ENCODE measurements at places on chromosomes 6 and 20. TPM values are rescaled to one million over a fixed set of nuclear protein-coding genes. Genes with fewer than 3 reads are reported as not detected.

DNA sequence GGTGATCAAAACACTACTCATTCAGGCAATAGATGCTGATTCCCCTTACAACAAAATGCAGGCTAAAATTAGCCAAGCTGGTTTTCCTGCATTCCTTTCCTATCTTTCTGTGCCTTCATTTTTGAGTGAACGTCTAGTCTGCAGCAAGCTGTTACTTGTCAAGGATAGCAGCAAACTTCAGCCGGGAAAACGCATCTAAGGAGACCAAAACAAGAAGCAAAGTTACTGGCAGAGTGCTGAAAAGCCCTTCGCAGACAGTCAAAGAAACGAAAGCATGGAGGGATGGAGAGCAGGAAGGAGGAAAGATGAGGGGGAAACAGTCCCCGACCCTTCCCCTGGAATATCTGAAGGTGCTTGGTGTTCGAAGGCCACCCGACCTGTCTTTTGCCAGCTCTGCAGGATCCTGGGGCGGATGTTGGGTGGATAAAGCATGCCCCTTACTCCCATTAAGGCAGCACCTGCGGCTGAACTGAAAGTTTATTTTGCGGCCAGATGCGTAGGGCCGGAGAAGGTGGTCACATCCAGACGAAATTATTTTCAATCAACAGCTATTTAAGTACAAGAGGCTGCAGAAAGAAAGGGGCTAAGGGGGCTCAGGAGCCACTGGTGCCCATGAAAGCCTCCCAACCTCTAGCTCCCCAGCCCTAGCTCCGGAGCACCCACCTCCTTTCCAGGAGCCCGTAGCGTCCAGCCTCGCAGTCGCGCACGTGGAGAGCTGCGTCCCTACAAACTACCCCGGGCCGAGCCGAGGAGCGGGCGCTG, 538 bp downstream of the FERMT1 start:
- DNase-seq = peak; percentile 18

GRCh38 chr6:43707269-43707668, 19.7 kb upstream of the MRPS18A start:
- DNase-seq = no peak

The PFDN6 gene
- 65.4 TPM for polyA plus RNA-seq

The MYLK4 gene
- polyA plus RNA-seq = 1.8 TPM

DNA sequence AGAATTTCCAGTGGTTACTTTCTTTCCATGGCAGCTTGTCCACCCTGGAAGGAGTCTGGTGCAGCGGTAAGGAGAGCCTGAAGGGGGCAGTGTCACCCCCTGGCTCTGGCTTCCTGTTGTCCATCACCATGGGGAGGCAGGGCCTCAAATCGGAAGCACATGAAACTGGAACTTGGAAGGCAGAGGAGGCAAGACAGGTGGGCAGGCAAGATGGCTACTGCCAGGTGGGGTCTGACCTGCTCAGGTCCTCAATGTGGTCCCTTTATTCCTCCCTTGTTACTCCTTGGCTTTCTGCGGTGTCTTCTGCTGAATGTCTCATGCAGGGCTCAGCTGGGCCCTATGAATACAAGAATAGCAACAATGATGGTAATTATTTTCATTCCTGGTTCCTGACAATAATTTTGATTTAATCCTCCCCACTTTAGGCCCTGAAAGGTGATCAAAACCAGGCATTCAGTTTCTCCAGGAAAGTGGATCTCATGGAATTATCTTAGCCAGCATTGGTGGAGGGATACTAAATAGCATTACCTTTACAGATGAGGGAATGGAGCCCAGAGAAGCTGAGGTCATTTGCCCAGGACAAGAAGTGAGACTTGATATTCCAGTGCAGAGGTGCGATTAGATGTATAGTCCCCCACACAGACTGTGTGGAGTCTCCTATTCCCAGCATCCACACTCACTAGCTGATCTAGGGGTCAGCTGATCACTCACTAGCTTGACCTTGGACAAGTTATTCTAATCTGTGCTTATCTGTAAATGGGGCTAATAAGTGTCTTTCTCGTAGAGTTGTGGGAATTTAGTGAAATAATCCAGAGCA, 17.6 kb upstream of the SNAI1 start:
- DNase-seq = no peak

- no peak for DNase-seq
These were observed 64.3 kb downstream of the ISM1 start for GRCh38 chr20:13285408-13285807.

- DNase-seq = no peak
These were observed 641 bp downstream of the TEAD3 start for GRCh38 chr6:35496036-35496840.

DNA sequence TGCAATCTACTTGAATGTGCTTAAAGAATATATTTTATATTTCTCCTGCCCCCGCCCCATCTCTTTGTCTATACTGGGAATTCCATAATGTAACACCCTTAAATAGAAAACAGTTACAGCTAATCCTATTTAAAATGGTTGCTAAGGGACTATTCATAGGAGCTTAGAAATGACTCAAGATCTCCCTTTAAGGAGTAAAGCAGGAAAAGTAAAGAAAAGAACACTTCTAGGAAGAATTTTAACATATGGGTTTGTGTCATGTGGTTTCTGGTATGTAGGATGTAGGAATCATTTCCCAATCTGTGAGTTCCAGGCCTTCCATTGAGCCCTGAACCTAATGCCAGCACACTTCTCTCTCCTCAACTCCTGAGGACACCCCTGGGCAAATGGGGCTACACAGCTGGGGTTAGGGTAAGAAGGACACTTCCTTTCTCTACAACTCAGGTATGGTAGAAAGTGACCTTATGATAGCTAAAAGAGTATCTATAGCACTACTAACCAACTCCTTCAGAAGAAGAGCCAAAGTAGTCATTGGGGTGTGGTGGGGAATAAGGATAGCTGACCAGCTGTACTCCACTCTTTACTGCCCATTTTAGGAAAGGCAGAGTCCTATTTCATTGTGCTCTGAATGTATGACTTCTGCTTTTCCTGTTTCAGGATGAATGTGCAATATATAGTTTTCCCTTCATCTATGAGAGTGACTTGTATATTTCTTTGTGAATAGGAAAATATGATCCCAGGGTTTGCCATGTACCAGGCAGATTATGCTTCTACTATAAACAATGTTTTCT, 27.3 kb downstream of the RIMS1 start:
- no peak for DNase-seq

The ANGPT4 gene
- polyA plus RNA-seq = 0.22 TPM

DNA sequence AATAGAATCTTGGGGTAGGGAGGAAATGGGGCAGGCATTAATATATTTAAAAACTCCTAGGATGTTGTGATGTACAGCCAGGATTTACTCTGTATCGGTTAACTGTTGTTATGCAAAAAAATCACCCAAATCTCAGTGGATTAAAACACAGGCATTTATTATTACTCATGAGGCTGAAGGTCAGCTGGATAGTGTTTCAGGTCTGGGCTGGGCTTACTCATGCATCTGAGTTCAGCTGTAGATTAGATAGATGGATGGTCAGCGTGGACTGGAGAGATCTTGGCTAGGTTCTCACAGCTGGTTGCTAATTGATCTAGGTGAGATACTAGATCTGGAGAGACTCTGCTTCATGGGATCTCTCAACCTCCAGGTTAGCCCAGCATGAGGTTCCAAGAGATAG, 131.4 kb downstream of the BTBD3 start:
- DNase-seq = no peak

The NHSL1 gene
- polyA plus RNA-seq = 16.1 TPM

The THBS2 gene
- 7.3 TPM for polyA plus RNA-seq

All from left kidney (tissue), 8 donors.